ENCODE measurements at places on chromosomes 12 and 14. TPM values are rescaled to one million over a fixed set of nuclear protein-coding genes. Genes with fewer than 3 reads are reported as not detected.

Gene TSPAN19
- not detected for total RNA-seq

Gene C12orf50
- total RNA-seq, result not detected

Gene CCDC177
- not detected for total RNA-seq

Gene RTL1
- not detected for total RNA-seq

Gene RFX4
- total RNA-seq, result not detected

Gene YEATS4
- 75.0 TPM for total RNA-seq

Gene IFNG-AS1
- not detected for total RNA-seq

Gene CPNE6
- not detected for total RNA-seq

Gene HOXC12
- total RNA-seq, result 1.9 TPM

Gene KCTD10
- 92.0 TPM for total RNA-seq

Gene ACOT6
- total RNA-seq, result not detected

Gene HNF1A
- total RNA-seq, result not detected

Gene FCF1
- 92.7 TPM for total RNA-seq

Gene SIX6
- total RNA-seq, result not detected

Gene HOXC9
- total RNA-seq, result 1.9 TPM

Gene CDCA3
- 110 TPM for total RNA-seq

Gene PMCH
- total RNA-seq, result not detected

Gene TMEM132C
- not detected for total RNA-seq

Gene SERPINA9
- total RNA-seq, result not detected

Gene FAM181A
- total RNA-seq, result not detected

Gene KRT77
- total RNA-seq, result not detected

Gene FITM1
- total RNA-seq, result 0.79 TPM

Gene P2RX4
- total RNA-seq, result 16.5 TPM

Gene MOK
- 23.0 TPM for total RNA-seq

Gene TRPV4
- 0.20 TPM for total RNA-seq

Gene MSI1
- not detected for total RNA-seq

Gene ANKRD33
- not detected for total RNA-seq

Gene RPGRIP1
- not detected for total RNA-seq

Gene HIP1R
- 14.8 TPM for total RNA-seq

Gene KRT72
- total RNA-seq, result not detected

Gene KRT6A
- total RNA-seq, result not detected

Gene STON2
- not detected for total RNA-seq

Gene INHBC
- total RNA-seq, result not detected

Gene TIGAR
- 9.9 TPM for total RNA-seq

Gene GALNT9
- total RNA-seq, result 5.5 TPM

Gene UBR7
- total RNA-seq, result 25.0 TPM

Gene PIWIL1
- total RNA-seq, result not detected

Gene SYNE3
- 2.8 TPM for total RNA-seq

Gene PRIMA1
- total RNA-seq, result not detected

Gene OASL
- 51.1 TPM for total RNA-seq

Gene LLPH
- total RNA-seq, result 14.1 TPM

Gene IL26
- 0.64 TPM for total RNA-seq

Gene CLEC4A
- not detected for total RNA-seq

Gene RPS6KA5
- 2.9 TPM for total RNA-seq

Gene KLHDC1
- not detected for total RNA-seq

Gene POTEG
- not detected for total RNA-seq

Gene PPP1R36
- not detected for total RNA-seq

Gene PABPN1
- total RNA-seq, result 89.9 TPM

Gene OR10AD1
- total RNA-seq, result not detected

Gene VRTN
- not detected for total RNA-seq

Gene TBX5
- not detected for total RNA-seq

Gene MNAT1
- 45.7 TPM for total RNA-seq

Gene ISM2
- not detected for total RNA-seq

Gene ENDOU
- not detected for total RNA-seq

Gene CEP290
- 7.1 TPM for total RNA-seq

Gene CCDC197
- total RNA-seq, result not detected

Gene PDE3A
- total RNA-seq, result 0.03 TPM

All from MG63 (cell line).